HT-29 (cell line): ENCODE measurements at places on chromosomes 7 and 10.

DNA sequence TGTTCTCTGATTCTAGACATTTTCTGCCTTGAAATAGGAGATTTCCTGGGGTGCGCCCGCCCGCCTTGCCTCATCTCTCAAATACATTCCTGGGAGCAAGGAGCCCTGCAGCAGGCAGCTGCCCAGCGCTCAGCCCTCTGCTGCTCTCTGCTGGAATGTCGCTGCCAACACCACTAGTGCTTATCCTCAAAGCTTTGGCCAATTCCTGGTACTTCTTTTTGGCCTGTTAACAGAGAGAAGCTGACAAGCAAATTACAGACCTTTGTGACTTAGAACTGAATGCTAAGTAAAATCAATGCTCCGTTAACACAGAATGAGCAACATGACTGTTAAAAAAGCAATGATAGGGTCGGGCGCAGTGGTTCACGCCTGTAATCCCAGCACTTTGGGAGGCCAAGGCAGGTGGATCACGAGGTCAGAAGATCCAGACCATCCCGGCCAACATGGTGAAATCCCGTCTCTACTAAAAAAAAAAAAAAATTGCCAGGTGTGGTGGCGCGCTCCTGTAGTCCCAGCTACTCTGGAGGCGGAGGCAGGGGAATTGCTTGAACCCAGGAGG lies 41.9 kb upstream of the SYPL1 start:
- peak; percentile 95 for DNase-seq

DNA sequence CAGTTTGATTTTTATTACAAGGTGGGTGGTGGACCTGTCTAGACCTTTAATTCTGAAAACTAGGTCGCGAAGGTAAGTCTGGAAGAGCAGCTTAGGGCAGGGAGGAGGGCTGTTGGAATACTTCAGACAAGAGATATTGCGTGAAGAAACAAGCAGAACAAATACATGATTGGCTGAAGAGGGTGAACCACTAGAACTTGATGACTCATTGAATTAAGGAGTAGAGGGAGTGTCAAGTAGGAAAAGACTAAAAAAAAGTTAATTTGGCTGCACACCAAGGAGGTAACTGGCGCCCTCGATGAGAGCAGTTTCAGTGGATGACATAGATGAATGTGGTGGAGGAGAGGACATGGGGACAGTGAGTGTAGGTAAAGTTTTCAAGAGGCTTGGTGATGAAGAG lies 41.3 kb downstream of the WNT2 start:
- no peak for DNase-seq

DNA sequence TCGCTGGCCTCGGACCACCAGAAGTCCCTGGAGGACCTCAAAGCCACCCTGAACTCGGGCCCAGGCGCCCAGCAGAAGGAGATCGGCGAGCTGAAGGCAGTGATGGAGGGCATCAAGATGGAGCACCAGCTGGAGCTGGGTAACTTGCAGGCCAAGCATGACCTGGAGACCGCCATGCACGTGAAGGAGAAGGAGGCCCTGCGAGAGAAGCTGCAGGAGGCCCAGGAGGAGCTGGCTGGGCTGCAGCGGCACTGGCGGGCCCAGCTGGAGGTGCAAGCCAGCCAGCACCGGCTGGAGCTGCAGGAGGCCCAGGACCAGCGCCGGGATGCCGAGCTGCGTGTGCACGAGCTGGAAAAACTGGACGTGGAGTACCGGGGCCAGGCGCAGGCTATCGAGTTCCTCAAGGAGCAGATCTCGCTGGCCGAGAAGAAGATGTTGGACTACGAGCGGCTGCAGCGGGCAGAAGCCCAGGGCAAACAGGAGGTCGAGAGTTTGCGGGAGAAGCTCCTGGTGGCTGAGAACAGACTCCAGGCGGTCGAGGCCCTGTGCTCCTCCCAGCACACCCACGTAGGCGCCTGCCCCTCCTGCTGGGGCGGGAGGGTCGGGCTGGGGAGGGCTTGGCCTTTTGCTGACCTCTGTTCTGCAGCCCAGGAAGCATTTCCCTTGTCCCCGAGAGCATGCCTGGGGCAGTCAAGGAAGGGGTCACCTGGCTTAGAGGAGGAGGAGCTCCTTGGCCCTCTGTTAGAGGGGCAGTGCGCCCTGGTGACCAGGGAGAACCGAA lies 77.3 kb upstream of the GTF2IRD1 start:
- no peak for DNase-seq

DNA sequence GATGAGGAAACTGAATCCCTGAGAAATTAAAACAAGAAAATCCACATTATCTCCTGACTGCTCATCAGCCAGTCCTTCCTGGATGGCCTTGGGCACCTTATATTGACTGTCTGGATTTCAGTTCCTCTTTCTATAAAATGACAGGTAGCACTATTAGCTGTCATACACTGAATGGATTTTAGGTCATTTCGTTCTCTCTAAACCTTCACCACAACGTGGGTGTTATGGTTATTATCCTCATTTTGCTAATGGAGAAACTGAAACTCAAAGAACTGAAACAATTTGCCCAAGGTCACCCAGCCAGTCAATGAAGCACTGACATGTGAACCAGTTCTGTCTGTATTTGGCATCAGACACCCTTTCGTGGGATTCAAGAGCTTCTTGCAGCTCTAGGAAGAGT lies 193.8 kb downstream of the CYP26A1 start:
- DNase-seq: no peak

DNA sequence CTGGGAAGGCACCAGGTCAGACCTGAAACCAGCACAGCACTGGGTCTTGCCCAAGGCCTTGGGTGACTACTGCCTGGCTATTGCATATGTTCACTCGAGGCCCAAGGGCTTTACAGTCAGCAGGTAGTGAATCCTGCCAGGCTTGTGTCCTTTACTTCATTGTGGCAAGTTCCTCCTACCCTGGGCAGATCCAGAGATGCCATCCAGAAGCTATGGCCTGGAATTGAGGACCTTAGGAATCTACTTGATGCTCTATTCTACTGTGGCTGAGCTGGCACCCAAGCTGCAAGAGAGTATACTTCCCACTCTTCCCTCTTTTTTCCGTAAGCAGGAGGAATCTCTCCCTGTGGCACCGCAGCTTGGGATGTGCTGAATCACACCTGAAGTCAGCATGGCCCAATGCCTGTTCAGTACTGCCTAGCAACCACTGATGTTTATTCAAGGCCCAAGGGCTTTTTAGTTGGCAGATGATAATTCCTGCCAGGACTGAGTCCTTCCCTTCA lies 246.7 kb upstream of the CTBP2 start:
- DNase-seq: no peak

DNA sequence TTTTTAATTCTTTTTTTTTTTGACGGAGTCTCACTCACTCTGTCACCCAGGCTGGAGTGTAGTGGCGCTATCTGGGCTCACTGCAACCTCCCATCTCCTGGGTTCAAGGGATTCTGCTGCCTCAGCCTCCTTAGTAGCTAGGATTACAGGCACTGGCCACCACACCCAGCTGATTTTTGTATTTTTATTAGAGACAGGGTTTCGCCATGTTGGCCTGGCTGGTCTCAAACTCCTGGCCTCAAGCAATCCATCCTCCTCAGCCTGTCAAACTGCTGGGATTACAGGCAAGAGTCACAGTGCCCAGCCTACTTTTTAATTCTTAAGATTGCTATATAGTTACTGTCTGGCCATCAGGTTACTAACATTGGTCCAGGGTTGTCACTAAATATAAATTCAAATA lies 59.6 kb downstream of the ZNF277 start:
- DNase-seq: no peak

DNA sequence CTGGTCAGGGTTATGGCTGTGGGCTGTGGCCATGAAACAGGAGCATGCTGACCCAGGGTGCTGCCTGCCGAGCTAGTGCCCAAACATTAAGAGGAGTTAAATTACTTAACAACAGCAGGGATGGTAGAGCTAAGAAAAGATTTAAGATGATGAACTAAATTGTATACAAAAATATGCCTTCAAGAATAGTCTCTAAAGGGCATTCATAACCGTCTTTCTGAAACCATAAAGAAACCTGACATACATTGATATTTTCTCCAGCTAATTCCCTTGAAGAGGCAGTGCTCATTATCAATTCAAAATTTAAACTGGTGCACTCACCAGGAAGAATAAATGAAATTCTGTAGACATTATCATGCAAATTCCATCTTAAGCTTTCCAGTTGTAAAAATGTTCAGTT lies 265.8 kb upstream of the TAC1 start:
- DNase-seq: no peak

- no peak for DNase-seq
Measured at GRCh38 chr10:62225362-62225761, 43.3 kb downstream of the RTKN2 start.

DNA sequence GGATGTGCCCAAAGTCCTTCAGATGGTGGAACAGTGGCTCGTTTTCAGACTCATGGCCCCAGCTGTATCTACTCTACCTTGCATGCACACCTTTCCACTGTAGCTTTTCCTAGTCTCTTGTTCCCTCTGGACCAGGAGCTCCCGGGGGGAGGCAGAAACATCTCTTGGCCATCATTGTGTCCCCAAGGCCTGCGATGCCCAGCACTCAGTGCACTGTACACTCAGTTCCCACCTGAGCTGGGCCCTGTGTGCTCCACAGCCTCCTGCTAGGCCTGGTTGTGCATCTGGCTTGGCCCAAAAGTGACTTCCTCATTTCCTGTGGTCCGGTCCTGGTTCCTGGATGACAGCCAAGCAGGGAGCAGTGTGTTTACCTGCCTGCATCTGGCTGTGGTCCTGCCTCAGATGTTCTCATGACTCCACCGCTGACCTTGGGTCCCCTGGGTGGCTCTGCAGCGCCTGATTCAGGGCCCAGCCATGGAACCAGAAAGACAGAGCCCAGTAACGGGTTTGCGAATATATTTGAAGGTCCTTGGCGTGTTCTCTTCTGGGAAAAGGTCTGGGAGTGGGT lies 9.9 kb upstream of the DOCK1 start:
- DNase-seq: peak; percentile 71
